Esophagus squamous epithelium (tissue), 5 donors: ENCODE measurements at places on chromosomes 1 and 21. TPM values are rescaled to one million over a fixed set of nuclear protein-coding genes. Genes with fewer than 3 reads are reported as not detected.
A peak's percentile ranks its signal among the peaks of the same experiment; 100 is the strongest.

DNA sequence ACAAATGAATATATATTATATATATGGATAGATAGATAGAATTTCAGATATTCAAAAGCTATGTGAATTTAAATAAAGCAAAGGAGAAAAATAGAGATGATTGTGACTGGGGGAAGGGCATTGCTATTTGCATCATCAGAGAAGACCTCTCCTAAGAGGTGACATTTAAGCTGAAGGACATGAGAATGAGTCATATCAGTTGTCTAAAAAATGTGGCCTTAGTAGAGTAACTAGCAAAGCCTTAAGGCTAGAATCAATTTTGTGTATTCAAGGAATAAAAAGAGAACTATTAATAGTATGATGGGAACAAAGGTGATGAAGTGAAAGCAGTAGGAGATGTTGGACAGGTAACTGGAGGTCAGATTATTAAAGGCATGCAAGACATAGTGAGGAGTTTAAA, 34.8 kb upstream of the SLC35F3 start:
- DNase-seq, result no peak

GRCh38 chr1:58545591-58546519, 671 bp downstream of the OMA1 start:
- DNase-seq, result peak; percentile 69

DNA sequence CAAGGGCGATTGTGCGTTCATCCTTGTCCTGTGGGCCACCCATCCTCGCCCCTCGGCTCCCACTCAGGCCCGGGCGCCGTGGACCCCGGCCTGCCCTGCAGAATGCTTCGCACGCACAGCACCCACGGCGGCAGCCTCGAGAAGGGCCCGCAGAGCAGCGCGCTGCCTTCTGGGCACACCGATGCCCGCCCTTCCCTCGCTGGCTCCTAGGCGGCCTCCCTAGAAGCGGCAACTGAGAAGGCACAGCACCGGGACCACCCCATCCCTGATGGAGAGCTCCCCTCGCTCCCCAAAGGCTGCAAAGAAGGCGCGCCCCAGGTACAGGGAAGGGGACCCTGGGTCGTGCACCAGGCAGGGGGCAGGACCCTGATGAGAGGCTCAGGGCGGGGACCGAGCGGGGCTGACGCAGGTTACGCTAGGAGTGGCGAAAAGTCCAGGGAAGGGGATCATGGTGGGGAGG, 971 bp downstream of the CAPZB start:
- DNase-seq, result no peak

NPHS2 gene
- not detected for total RNA-seq

KRTAP27-1 gene
- not detected for total RNA-seq

KRTAP12-2 gene
- not detected for total RNA-seq

ESRRG gene
- 0.13 TPM for total RNA-seq
